Tibial nerve (tissue), 4 donors: ENCODE measurements at places on chromosomes 1 and 21. TPM values are rescaled to one million over a fixed set of nuclear protein-coding genes. Genes with fewer than 3 reads are reported as not detected.
A peak's percentile ranks its signal among the peaks of the same experiment; 100 is the strongest.

BEST4 gene
- not detected for total RNA-seq

IFT25 gene
- 28.2 TPM for total RNA-seq

GRCh38 chr1:33258788-33259274, 2.5 kb downstream of the ZNF362 start:
- peak overlapping the region; percentile 83 for H3K27ac ChIP-seq
- H3K4me1 ChIP-seq: peaks cover 59% of the 10 kb centered on the region
- peak overlapping the region; percentile 78 for H3K4me3 ChIP-seq
- no peak for DNase-seq
- no peaks in the 10 kb centered on the region for H3K36me3 ChIP-seq

DNA sequence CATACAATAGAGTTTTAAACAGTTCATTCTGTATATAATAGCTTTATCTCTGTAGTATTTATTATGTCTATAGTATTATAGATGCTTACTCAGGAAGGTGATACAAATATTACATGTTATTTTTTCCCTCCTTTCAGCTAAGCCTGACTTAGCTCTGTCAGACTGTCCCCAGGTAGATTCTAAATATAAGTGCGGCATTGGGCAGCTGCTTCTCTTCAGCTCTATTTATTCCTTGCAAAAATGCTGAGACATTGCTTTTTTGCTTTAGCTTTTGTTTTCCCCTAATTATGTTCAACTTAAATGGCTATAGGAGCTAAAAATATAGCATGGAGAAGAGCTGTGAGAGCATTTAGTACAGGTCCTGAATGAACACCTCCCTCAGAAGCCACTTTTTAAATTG, 203.2 kb upstream of the BEND5 start:
- H3K27me3 ChIP-seq: no peaks in the 10 kb centered on the region
- H3K4me3 ChIP-seq: no peak overlapping the region
- H3K27ac ChIP-seq: no peak overlapping the region
- DNase-seq: no peak

- no peak overlapping the region for H3K4me3 ChIP-seq
- H3K27ac ChIP-seq: no peak overlapping the region
- peaks cover 95% of the 10 kb centered on the region for H3K36me3 ChIP-seq
- H3K27me3 ChIP-seq: no peaks in the 10 kb centered on the region
- DNase-seq: no peak
Observed at GRCh38 chr1:116404699-116405098, 31.7 kb downstream of the ATP1A1 start.

- H3K27me3 ChIP-seq: no peaks in the 10 kb centered on the region
- no peak overlapping the region for H3K4me3 ChIP-seq
- H3K36me3 ChIP-seq: no peaks in the 10 kb centered on the region
- H3K4me1 ChIP-seq: peaks cover 23% of the 10 kb centered on the region
Observed at GRCh38 chr1:51600529-51600928, 16.4 kb upstream of the OSBPL9 start.

GRCh38 chr1:63902844-63903589, 129.2 kb downstream of the ROR1 start:
- no peak for DNase-seq
- H3K36me3 ChIP-seq: no peaks in the 10 kb centered on the region
- H3K27me3 ChIP-seq: no peaks in the 10 kb centered on the region

DNA sequence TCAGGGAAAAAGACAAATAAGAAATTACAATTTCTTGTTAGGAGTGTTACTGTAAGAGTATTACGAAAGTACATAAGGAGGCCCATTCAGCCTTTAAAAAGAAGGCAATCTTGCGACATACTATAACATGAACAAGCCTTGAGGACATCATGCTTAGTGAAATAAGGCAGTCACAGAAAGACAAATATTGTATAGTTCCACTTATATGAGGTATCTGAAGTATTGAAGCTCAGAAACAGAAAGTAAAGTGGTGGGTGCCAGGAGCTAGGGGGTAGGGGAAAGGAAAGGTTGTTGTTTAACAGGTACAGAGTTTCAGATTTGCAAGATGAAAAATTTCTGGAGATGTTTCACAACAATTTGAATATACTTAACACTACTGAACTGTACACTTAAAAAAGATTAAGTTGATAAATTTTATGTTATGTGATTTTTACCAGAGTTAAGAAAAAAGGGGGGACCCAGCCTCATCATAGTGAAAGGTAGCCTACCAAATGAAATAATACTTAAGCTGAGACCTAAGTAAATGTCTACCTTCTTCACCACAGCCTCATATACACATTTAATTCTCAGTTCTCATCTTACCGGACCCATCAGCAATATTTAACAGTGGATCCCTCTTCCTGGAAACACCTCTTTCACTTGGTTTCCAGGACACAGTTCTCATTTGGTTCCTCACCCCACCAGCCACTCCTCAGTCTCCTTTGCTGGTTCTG, 19.5 kb downstream of the USP24 start:
- no peak for DNase-seq
- no peak overlapping the region for H3K4me3 ChIP-seq
- no peaks in the 10 kb centered on the region for H3K4me1 ChIP-seq

GRCh38 chr1:175630076-175630475, 113.3 kb downstream of the TNR start:
- H3K4me3 ChIP-seq: no peak overlapping the region
- no peak for DNase-seq
- H3K4me1 ChIP-seq: no peaks in the 10 kb centered on the region
- H3K27ac ChIP-seq: no peak overlapping the region
